COLO829 (cell line): ENCODE measurements at places on chromosomes 3 and 15.

DNA sequence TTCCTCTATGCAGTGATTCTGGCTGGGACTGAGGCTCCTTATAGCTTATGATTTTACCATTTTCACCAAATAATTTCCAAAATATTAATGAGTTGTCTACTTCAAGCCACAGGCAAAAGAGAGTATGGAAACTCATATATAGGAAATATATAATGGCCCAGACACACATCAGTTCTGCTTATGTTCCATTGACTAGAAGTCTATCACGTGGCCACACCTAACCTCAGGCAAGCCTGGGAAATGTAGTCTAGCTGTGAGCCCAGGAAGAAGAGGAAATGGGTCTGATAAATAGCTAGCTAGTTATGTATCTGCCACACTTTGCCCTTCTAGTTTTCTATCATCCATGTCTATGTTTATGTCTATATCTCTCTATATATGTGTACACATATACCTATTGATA is 195.1 kb downstream of the OTOL1 start:
- DNase-seq, result no peak

- DNase-seq, result no peak
Observed at GRCh38 chr15:80991421-80991820, 1.8 kb upstream of the MESD start.

DNA sequence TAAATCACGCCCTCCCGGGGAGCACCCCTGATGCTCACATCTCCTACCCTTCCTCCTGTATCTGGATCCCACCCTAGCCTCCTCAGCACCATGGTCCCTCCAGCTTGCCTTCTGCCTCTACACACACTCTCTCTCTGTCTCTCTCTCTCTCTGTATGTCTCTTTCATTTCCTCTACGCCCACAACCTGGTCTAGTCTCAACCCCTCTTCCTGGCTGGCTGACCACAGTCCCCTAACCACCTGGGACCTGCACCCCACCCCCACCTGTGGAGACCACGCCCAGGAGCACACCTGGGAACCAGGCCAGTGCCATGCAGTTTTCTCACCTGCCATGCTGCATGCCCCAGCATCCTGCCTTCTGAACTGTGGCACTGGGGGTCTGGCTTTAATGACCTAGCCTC is 4.0 kb upstream of the CFAP100 start:
- DNase-seq, result no peak

- no peak for DNase-seq
Observed at GRCh38 chr3:193522473-193522872, 32.2 kb downstream of the ATP13A4 start.

DNA sequence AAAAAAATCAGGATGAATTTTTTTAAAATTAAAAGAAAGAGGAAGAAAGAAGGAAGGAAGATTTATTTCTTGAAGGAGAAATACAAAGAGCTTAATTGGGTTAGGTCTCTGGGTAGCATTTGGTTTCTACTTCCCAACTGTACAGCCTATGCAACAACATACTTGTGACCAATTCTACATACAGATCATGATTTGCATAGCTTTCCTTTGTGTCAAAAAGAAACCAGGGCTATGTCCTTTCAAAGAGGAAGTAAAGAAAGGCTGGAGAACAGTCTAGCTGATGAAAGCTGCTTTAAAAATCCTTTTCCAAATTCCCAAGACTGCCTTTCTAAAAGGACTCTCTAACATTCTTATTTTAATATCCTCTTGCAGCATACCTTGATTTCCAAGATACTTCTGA is 6.1 kb upstream of the HGD start:
- no peak for DNase-seq
